ENCODE measurements at places on chromosomes 3 and 15. TPM values are rescaled to one million over a fixed set of nuclear protein-coding genes. Genes with fewer than 3 reads are reported as not detected.

Gene IL17RB
- total RNA-seq = not detected

Gene C3orf20
- total RNA-seq = 0.09 TPM

Gene OIP5
- 0.74 TPM for total RNA-seq

Gene CMC1
- total RNA-seq = 2.4 TPM

Gene HTR3E
- total RNA-seq = not detected

Gene FES
- 23.8 TPM for total RNA-seq

Gene DUOXA2
- not detected for total RNA-seq

Gene LMAN1L
- not detected for total RNA-seq

Gene SLC38A3
- total RNA-seq = not detected

Gene KCNH8
- total RNA-seq = not detected

Gene SUSD5
- total RNA-seq = 3.6 TPM

Gene P4HTM
- total RNA-seq = 33.4 TPM

Gene P2RY13
- not detected for total RNA-seq

Gene HGD
- 0.71 TPM for total RNA-seq

Gene CYP1A1
- 0.71 TPM for total RNA-seq

Gene TLR9
- total RNA-seq = under 0.01 TPM

Gene HCN4
- not detected for total RNA-seq

Gene DPPA2
- not detected for total RNA-seq

Gene MAP1A
- total RNA-seq = 40.8 TPM

Gene KLF15
- total RNA-seq = 3.6 TPM

Gene CEP19
- total RNA-seq = 4.3 TPM

Gene GMNC
- total RNA-seq = not detected

Gene CFAP91
- total RNA-seq = 0.18 TPM

Gene TMEM212
- total RNA-seq = not detected

Gene PAK6
- not detected for total RNA-seq

Gene PPIP5K1
- total RNA-seq = 14.7 TPM

Gene KBTBD13
- total RNA-seq = not detected
